ENCODE measurements at places on chromosomes 4 and X.
A peak's percentile ranks its signal among the peaks of the same experiment; 100 is the strongest.

GRCh38 chrX:41085512-41085877 lies 250 bp downstream of the USP9X start:
- DNase-seq = no peak

GRCh38 chrX:30027636-30028035 lies 187.7 kb upstream of the MAGEB2 start:
- DNase-seq = no peak

GRCh38 chr4:124658795-124659194 lies 53.7 kb downstream of the ANKRD50 start:
- DNase-seq = no peak

DNA sequence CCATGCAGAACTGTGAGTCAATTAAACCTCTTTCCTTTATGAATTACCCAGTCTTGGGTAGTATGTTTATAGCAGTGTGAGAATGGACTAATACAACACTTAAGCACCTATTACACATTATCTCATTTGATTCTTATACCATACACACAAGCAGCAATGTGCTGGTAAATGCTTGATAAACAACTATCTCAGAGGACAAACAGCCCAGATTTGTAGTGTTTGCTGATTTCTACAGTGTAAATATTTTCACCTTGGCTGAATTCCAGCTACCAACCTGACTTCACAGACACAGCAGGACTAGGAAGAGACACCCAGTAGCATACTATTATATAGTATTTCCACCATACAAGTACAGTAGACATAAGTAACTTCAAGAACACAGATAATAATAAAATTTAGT lies 406.5 kb upstream of the CNKSR2 start:
- no peak for DNase-seq

DNA sequence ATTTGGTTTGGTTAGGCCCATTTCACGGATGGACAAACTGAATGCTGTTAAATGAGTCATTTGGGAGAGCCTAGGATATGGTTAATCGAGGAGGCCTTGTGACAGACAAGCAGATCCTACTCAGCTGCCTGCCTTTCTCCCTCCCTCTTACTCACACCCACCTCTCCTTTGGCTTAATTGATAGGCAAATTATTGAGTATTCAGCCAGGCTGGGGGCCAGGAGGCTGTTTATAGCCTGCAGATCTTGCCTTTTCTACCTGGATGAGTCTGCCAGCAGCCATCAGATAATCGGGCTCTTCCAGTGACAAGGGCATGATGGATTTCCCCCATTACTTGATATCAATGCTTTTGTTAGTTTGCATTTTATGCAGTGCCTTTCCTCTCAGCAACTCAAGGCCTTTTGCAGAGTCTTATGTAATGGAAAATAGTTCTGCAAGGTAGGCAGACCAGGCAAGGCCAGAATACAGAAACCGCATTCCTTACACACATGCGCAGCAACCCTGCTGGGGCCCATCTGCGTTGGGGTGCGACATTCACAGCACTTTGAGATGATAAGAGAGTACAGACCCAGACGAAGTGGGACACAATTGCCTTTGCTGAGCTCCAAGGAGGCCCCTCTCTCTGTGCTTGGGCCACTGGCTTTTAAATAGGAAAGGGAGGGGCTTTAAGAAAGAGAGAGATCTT lies 96.2 kb upstream of the ATP6AP2 start:
- DNase-seq = no peak

- no peak for DNase-seq
Measured at GRCh38 chrX:37860721-37861120, 13.3 kb upstream of the DYNLT3 start.

- DNase-seq = no peak
Measured at GRCh38 chrX:113510586-113510985, 670.0 kb upstream of the AMOT start.

GRCh38 chr4:151716324-151716723 lies 44.5 kb downstream of the GATB start:
- no peak for DNase-seq

DNA sequence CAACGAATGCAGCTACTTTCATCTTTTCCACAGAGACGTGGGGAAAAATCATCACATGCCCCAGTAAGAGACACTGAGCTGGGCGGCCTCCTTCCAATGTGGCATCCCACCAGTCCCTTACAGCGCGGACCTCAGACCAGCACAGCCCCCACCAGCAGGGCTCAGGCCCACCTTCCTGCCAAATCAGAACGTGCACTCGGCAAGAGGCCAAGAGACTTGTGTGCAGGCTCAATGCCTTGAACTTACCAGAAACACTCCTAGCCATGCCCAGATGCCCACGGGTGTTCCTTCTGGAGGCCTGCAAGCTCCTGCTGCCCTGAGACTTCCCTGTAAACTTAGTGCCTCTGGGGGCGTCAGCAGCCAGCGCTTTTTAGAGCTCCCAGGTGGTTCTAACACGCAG lies 31.2 kb downstream of the WDR1 start:
- no peak for DNase-seq

DNA sequence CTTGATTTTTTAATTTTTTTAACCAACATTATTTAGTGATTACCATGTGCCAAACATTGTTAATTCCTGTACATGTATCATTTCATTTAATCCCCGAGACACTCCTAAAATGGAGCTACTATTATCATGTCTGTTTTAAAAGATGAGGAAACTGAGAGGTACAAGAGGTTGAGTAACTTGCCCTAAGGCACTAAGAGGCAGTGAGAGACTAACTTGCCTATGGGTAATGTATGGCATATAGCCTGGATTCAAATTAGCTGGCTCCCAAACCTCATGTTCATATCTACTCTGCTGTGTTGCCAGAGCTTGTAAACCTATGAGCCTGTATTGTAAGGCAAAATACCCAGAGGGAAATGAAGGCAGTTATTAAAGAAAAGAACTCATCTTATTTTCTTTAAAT lies 443.6 kb downstream of the IL15 start:
- no peak for DNase-seq

DNA sequence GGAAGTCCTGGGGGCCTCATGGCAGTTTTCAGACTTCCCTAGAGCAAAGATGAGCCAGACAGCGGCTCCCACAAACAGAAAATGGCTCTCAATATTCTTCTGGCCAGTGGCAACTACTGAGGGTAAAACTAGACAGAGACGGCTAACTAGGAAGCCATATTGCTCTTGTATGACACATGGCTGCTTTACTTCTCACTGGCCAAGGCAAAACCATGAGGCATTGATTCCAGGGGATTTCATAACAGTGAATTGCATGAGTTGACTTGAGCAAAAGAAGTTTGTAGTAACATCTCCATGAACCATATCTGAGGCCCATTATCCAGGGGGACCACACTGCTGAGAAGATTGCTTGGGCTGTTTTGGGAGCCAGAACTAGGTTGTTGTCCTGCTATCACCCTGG lies 13.7 kb upstream of the TLR8 start:
- DNase-seq = no peak

GRCh38 chr4:137979938-137980337 lies 262.2 kb downstream of the SLC7A11 start:
- DNase-seq = no peak

DNA sequence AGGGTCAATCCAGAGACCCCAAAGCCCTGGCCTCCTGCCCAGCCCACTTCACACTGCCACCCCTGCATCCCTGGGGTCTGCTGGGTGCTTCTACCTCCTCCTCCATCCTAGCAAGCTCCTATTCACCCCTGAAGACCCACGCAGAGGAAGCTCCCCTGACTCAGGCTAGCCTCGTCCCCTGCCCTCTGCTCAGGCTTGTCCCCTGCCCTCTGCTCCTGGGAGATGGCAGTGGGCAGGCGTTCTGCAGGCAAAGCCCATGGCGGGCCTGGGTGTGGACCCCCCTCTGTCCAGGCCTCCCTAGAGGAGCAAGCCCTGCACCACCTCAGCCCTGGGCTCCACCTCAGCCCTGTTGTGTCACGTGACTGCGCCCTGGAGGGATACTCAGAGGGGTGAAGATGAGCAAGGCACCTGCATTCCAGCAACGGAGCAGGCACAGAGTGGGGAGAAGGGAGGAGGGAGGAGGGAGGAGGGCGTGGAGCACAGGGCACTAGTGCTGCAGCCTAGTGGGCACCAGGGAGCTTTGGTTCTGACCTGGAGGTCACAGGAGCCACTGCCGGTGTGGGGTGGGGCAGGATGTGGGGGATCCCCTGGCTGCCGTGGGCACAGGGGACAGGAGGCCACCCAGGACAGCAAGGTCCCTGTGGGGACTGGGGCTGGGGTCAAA lies 27.6 kb upstream of the FGFR3 start:
- no peak for DNase-seq

GRCh38 chr4:16154451-16154850 lies 70.6 kb upstream of the PROM1 start:
- no peak for DNase-seq

GRCh38 chr4:180668732-180669131 lies 1574.5 kb upstream of the TENM3 start:
- DNase-seq = no peak

DNA sequence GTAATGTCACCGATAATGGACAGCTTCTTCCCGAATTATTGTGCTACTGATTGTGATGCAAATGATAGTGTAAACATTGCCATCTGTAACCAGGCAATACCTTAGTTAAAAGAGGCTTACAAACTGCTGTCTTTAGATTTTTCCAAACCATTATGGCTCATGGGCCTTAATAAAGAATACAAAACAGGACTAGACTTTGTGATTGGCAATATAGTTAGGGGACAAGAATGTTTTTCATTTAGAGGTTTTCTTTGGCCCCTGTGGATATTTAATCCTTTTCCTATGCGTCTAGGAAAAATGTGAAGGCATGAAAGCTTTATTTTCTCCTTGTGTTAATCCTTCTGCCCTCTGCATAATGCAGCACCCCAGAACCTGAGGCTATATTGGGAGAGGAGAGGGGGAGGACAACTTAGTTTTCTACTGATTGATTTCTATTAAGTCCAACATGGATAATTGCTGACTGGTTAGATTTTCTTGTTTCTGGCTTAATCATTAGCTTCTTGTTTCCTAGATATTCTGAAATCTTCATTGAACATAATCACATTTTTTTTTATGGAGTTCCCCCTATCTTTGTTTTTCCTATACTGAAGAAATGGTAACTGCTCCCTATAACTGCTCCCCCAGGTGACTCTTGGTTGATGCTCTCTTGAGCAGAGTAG lies 1.9 kb downstream of the PRPS1 start:
- no peak for DNase-seq

- DNase-seq = no peak
Measured at GRCh38 chrX:6266041-6266440, 37.4 kb upstream of the NLGN4X start.

GRCh38 chr4:24855741-24856140 lies 57.1 kb downstream of the CCDC149 start:
- no peak for DNase-seq

GRCh38 chr4:38672397-38673129 lies 8.6 kb downstream of the KLF3 start:
- no peak for DNase-seq

DNA sequence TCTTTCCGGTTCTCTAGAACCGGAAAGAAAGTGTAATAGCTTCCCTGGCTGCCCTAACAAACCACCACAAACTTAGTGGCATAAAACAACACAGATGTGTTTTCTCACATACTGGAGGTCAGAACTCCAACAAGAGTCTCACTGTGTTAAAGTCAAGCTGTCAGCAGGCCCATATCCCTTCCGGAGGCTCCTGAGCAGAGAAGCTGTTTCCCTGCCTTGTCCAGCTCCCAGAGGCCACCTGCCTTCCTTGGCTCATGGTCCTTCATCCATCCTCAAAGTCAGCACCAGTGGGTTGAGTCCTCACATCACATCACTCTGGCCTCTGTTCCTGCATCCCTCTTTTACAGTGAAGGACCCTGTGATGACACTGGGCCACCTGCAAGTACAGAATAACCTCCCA lies 49.8 kb upstream of the HMX1 start:
- no peak for DNase-seq

DNA sequence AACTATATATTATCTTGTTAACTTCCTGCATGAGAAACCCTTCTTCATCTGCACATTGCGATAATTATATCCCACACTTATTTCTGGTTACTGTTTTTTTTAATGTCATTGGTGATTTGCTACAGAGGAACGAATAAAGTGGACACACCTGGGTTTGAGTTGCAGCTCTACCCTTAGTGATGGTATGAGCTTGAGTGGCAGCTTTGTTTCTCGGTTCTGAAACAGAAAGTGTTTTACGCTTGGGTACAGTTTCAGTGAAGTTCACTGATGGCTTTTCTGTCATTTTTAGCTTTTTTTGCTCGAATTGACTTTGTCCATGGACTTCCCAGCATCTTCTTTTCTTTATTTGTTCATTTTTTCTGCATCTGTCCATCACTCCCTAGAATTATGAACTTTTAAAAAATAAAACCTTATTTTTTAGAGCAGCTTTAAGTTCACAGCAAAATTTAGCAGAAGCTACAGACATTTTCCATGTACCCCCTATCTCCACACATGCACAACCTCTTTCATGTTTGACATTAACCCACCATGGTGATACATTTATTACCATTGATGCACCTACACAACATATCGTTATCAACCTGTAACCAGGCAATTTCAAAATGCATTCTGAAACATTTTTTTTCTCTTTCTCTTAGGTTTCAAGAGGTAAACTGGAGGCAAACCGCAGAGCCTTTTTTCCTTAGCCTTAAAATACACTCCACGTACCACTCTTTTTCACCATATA lies 1041.6 kb upstream of the PRKX start:
- no peak for DNase-seq

DNA sequence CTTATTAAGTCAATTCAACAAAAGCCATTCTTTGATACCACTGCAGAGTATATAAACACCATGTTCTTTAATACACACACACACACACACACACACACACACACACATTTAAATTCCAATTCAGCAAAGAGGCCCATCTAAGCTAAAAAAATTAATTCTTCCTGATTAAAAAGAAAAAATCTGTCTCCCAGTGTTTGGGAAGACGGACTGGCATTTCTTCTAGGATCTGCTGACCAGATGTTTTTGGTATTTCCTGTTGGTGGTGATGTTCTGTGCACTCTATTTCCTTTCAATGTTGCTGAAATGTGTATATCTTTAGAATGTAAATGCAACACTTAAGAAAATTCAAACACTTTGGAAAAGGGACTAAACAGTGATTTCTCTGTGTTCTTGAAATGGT lies 243.8 kb downstream of the THOC2 start:
- DNase-seq = no peak

DNA sequence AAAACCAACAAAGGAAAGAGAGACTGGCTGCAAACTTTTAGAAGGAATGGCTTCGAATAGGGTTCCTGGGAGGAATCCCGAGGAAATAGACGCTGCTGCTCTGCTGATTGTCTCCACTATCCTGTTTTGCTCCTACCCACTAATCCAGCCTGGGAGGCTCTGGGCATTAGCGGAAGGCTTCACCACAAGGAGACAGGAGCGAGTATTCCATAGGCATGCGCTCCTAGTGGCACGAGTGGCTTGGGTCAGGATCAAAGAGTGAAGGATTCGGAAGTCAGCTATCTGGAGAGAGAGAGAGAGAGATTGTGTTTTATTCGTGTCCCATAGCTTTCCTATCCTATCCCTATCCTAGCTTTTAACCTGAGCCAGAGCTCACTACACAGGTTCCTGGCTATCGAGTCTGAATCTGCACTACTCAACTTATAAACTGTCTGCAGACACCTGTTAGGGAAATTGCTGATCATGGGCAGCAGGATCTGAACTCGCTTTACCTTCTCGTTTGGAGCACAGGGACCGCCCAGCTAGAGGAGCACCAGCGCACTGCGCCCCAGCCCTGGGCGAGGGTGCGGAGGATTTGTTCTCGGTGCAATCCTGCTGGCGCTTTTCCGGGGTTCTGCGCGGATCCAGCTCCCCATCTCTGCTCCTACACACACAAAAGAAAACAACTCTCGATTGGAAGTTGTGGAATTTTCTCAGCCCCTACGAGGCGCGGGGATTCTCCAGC lies 740 bp upstream of the NPY2R start:
- DNase-seq = no peak

- DNase-seq = peak; percentile 72
Measured at GRCh38 chr4:112234952-112235609, 3.5 kb downstream of the AP1AR start.

- peak; percentile 54 for DNase-seq
Measured at GRCh38 chrX:115023139-115023538, 5.7 kb upstream of the IL13RA2 start.
